ENCODE measurements at places on chromosomes 16 and 17.

DNA sequence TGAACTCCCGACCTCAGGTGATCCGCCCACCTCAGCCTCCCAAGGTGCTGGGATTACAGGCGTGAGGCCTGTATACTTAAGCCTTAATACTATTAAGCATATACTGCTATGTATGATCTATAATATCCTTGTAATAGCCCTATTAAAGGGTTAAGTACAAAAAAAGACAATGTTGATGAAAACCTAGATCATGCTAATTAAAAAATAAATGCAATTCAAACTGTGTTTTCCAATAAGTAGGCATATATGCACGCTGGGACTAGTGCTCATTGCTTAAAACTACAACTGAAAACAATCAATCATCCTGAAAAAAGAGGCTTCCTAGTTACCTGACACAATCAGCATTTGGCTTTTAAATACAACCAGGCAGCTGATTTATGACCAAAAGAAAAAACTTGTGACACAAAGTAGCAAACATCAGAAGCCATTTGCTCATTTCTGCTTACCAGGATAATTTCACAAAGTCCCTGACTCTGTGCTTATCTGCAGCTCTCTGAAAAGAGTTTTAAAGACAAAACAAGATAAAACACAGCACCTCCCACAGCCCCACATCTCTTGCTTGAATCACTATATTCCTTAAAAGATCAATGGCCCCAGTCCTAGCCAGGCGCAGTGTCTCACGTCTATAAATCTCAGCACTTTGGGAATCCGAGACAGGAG, 11.1 kb downstream of the ZNF385C start:
- no peaks in the 10 kb centered on the region for H3K36me3 ChIP-seq
- H3K27me3 ChIP-seq, result peaks cover 31% of the 10 kb centered on the region
- no peak overlapping the region for H3K4me3 ChIP-seq
- H3K27ac ChIP-seq, result no peak overlapping the region

DNA sequence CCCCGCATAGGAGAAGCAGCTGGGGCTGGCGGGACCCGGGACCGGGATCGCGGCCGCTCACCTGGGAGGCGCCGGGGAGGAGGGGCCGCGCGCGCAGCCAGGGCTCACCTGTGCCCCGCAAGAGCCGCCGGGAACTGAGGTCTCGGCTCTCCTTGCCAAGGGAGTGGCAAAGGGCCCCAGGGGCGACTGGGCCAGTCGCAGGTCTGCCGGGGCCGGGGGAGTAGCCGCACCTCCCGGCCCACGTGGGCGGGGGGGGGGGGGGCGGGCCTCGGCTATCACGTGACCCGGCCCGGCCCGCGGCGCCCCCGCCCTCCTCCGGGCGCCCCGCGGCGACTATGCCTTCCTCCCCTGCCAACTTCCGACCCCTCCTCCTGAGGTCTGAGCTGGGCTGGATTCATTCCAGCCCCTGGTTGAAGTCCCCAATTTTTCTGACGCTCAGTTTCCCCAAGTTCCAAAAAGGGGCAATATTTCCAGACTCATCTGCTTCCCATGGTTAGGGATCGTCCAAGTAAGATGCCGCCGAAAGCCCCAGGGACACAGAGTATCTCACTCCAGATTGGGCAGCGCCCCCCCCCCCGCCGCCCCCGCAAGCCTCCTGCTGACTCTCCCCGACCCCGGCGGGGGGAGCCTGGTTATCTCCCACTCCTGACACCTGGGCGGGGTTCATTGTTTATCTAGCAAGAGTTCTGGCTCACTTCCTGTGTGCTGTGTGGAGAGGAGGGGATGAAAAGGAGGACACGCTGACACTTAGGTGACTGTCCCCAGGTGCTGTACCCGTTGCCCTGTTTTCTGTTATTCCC, at the start of gene TMC6:
Gene TMC6, minus strand, starts transcription at position 205 of the 800 bp plus-strand sequence. CDS start 1,923 bp downstream, outside the sequence.
- H3K27me3 ChIP-seq, result no peaks in the 10 kb centered on the region
- peaks cover 46% of the 10 kb centered on the region for H3K4me1 ChIP-seq
- H3K4me3 ChIP-seq, result peak within 1 kb of the TSS; percentile 99
- peak within 1 kb of the TSS; percentile 96 for H3K27ac ChIP-seq

DNA sequence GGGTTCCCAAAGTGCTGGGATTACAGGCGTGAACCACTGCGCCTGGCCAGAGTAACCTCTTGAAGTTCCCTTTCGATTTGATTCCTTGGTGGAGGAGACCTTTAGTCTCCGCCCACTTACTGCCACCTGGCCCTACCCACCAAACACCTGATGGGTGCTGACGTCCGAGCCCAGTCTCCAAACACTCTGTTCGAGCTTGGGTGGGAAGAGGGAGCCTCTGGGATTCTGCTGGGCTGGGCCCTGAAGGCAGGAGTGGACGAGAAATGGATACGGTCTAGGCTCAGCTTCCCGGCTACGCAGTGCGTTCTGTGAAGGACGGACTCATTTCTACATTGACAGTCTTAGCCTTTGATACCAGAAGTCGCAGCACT, 870 bp upstream of the ITGA3 start:
- H3K4me1 ChIP-seq, result peaks cover 31% of the 10 kb centered on the region
- peak; percentile 3 for DNase-seq
- H3K27ac ChIP-seq, result peak overlapping the region; percentile 86
- H3K27me3 ChIP-seq, result no peaks in the 10 kb centered on the region
- peak overlapping the region; percentile 95 for H3K4me3 ChIP-seq
- peaks cover 4% of the 10 kb centered on the region for H3K36me3 ChIP-seq

- H3K4me1 ChIP-seq, result no peaks in the 10 kb centered on the region
- no peak overlapping the region for H3K4me3 ChIP-seq
- no peak overlapping the region for H3K27ac ChIP-seq
- no peak for DNase-seq
Measured at GRCh38 chr16:10126686-10127085, 55.5 kb downstream of the GRIN2A start.

- H3K27ac ChIP-seq, result no peak overlapping the region
- DNase-seq, result no peak
- peaks cover 46% of the 10 kb centered on the region for H3K27me3 ChIP-seq
- H3K36me3 ChIP-seq, result no peaks in the 10 kb centered on the region
Measured at GRCh38 chr17:45824475-45824874, 20.2 kb upstream of the SPPL2C start.

GRCh38 chr16:22728167-22728836, 85.7 kb upstream of the HS3ST2 start:
- no peak for DNase-seq
- no peak overlapping the region for H3K27ac ChIP-seq

DNA sequence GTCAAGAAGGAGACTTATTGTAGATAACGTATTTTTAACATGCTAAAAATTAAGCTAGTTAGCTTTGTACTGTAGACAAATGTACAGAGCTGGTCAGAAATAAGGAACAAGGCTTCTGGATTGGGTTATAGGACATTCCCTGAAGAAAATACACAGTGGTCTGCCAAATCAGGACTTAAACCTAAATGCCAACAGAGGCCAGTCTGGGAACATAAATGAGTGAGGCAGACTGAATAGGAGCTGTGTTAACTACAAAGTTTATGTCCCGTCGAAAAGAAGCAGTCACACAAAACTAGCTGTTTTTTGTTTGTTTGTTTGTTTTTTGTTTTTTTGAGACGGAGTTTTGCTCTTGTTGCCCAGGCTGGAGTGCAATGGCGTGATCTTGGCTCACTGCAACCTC, 120.4 kb upstream of the C17orf78 start:
- no peaks in the 10 kb centered on the region for H3K4me1 ChIP-seq
- no peak overlapping the region for H3K27ac ChIP-seq
- DNase-seq, result no peak
- H3K36me3 ChIP-seq, result peaks cover 8% of the 10 kb centered on the region
- no peaks in the 10 kb centered on the region for H3K27me3 ChIP-seq

- no peak for DNase-seq
- peaks cover 6% of the 10 kb centered on the region for H3K27me3 ChIP-seq
- H3K36me3 ChIP-seq, result peaks cover 6% of the 10 kb centered on the region
- H3K27ac ChIP-seq, result no peak overlapping the region
- H3K4me3 ChIP-seq, result no peak overlapping the region
- H3K4me1 ChIP-seq, result no peaks in the 10 kb centered on the region
Measured at GRCh38 chr17:67769231-67769630, 51.5 kb downstream of the NOL11 start.

DNA sequence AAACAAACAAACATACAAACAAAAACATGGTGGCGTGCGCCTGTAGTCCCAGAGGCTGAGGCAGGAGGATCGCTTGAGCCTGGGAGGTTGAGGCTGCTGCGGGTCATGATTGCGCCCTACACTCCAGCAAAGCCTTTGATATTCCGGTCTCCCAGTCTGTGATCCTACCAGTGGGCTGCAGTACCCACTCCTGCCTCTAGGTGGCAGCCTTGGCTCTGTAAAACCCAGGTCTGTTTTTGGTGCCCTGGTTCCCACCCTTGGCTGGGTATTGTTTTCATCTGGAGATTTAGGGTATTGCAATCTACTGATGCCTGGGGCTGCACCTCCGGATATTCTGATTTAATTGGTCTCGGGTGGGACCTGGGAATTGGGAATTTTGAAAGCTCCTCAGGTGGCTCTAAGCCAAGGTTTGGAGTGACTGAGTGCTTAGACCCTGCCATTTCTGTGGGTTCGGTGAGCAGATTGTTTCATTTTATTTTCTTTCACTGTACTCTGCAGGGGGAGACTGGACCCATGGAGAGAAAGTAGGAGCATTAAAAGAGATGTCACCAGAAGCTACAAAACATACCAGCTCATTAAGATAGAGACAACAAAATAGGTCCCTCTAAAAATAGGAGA, 40.5 kb downstream of the MYH3 start:
- H3K4me1 ChIP-seq, result peaks cover 4% of the 10 kb centered on the region
- H3K36me3 ChIP-seq, result peaks cover 7% of the 10 kb centered on the region
- DNase-seq, result peak; percentile 68
- no peak overlapping the region for H3K27ac ChIP-seq
- H3K4me3 ChIP-seq, result no peak overlapping the region
- peaks cover 30% of the 10 kb centered on the region for H3K27me3 ChIP-seq

DNA sequence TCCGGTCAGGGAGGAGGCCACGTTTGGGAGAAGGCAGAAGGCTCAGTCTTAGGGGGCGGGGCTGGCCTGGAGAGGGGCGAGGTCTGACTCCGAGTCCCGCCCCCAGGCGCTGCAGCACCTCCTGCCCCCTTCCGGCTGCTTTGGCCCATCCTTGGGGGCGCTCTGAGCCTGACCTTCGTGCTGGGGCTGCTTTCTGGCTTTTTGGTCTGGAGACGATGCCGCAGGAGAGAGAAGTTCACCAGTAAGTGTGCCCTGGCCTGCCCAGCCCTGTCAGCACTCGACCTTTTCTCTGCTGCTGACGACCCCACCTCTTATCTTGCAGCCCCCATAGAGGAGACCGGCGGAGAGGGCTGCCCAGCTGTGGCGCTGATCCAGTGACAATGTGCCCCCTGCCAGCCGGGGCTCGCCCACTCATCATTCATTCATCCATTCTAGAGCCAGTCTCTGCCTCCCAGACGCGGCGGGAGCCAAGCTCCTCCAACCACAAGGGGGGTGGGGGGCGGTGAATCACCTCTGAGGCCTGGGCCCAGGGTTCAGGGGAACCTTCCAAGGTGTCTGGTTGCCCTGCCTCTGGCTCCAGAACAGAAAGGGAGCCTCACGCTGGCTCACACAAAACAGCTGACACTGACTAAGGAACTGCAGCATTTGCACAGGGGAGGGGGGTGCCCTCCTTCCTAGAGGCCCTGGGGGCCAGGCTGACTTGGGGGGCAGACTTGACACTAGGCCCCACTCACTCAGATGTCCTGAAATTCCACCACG, 1.5 kb downstream of the TNFRSF12A start:
- peaks cover 26% of the 10 kb centered on the region for H3K36me3 ChIP-seq
- H3K27ac ChIP-seq, result peak overlapping the region; percentile 42
- H3K4me3 ChIP-seq, result peak overlapping the region; percentile 81
- H3K4me1 ChIP-seq, result peaks cover 41% of the 10 kb centered on the region
- no peaks in the 10 kb centered on the region for H3K27me3 ChIP-seq

- H3K27me3 ChIP-seq, result no peaks in the 10 kb centered on the region
- H3K4me3 ChIP-seq, result no peak overlapping the region
Measured at GRCh38 chr17:1639549-1640180, 5.9 kb downstream of the SCARF1 start.

DNA sequence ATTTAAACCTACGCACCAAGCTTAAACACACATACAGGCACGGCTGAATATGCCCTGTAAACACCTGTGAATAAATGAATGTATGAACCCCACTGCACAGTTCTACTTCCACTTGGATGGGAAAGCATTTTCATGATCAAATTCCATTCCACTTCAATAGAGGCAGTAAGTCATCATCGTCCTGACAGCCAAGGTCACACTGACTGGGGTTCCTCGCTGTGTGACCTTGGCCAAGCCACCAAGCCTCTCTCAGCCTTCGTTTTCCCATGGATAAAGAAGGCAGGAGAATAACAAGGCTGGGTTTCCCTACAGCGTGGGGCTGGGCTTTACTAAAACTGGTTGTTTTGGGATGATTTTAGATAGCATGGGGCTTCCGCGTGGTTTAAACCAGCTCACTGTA, 82.8 kb downstream of the TBC1D16 start:
- DNase-seq, result no peak
- H3K27me3 ChIP-seq, result peaks cover 14% of the 10 kb centered on the region
- H3K27ac ChIP-seq, result no peak overlapping the region
- no peaks in the 10 kb centered on the region for H3K4me1 ChIP-seq
- no peaks in the 10 kb centered on the region for H3K36me3 ChIP-seq

DNA sequence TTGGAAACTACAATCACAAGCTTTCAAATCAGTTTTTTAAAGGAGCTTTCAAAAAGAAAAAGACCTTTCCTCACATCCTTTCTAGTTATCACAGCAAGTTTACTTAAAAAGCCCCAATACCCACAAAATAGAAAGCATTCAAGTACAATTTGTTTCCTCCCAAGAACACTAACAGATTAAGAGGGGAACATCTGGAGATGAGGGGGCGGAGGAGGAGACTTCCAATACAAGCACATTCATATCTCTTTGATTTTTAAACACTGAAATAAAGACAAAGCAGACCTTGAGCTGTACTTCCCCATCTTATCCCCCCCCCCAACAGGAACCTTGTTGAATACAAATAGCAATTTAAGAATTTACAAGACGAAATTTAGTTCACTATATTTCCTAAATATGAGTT, 2.0 kb downstream of the YWHAE start:
- H3K36me3 ChIP-seq, result peaks cover 44% of the 10 kb centered on the region
- H3K4me1 ChIP-seq, result peaks cover 33% of the 10 kb centered on the region
- no peak for DNase-seq
- no peaks in the 10 kb centered on the region for H3K27me3 ChIP-seq
- H3K4me3 ChIP-seq, result peak overlapping the region; percentile 100
